Brain (organoid and tissue), 16 donors: ENCODE measurements at places on chromosomes 3 and 15. TPM values are rescaled to one million over a fixed set of nuclear protein-coding genes. Genes with fewer than 3 reads are reported as not detected.

GRCh38 chr15:88775776-88776175 is 27.5 kb upstream of the ACAN start:
- DNase-seq = no peak

GRCh38 chr3:177441813-177442646 is 244.7 kb upstream of the TBL1XR1 start:
- no peak for DNase-seq

DNA sequence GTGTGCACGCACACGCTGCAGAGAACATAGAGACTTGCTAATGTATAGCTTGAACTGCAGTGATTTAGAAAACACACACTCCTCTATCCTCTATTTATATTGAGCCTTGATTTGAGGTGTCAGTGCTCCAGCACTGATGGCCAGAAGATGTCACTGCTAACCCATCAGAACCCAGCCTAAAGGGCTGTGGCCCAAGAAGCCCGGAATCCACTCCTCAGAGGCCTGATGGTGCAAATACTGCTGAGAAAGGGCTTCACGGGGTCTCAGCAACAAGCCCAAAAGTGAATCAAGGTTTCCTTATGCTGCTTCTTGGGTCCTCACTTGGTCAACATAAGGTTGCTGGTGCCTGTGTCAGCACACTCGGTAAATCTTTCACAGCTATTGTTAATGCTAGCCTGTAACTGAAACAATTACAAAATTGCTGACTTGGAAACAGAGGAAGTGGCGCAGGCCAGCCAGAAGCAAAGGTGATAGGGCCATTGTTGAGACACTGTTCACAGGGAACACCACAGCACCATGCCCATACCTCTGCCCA is 60.3 kb downstream of the HEG1 start:
- peak; percentile 88 for DNase-seq

DNA sequence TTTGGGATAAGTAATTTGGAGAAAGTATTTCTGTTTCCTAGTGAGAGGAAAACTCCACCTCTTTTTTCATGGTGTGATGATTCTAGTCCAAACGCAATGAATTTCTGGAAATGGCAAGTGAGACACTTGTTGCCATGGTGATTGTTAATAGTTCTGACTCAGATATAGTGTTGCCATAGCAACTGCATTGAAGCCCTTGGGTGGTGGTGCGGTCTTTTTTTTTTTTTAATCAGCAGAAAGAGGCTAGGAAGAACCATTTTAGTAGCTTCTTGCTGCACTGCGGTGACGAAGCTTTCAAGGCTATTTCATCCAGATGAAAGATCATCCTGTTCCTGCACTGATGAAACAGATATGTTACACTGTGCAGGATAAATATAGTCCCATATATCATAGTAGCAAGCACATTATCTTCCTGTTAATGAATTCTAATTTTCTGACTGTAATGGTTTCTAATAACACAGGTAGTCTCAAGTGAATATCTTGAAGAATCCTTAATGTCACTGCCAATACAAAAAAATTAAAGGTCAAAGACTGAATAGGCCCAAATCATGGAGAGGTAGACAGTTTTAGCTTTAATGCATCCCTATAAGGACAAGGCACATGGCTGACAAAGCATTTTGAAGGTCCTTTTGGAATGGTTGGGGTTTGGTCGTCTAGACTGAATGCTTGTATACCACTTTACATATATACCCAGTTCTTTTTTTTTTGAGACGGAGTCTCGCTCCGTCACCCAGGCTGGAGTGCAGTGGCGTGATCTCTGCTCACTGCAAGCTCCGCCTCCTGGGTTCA is 125.1 kb upstream of the ZBTB20 start:
- DNase-seq = peak; percentile 94

Gene FBLN2
- 3.6 TPM for polyA plus RNA-seq

Gene ALDH1A3
- 1.8 TPM for polyA plus RNA-seq

Gene UROC1
- polyA plus RNA-seq = 0.10 TPM
